ENCODE measurements at places on chromosomes 11 and 22. TPM values are rescaled to one million over a fixed set of nuclear protein-coding genes. Genes with fewer than 3 reads are reported as not detected.

DNA sequence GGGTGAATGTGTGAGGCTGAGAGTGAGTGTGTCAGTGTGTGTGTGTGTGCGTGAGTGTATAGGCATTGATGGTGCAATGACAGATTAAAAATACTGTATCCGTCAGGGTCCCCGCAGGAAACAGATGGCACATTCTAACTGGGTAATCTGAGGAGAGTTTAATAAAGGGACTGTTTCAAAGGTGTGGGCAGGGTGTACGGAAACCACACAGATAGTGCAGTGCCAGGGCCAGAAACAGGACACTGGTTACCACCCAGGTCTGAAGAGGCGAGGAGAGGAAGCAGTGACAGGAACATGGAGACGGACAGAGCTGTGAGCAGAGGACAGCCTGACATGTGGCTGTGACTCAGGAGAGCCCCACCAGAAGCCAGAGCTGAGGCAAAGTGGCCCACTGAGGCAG, 16.5 kb downstream of the P2RX3 start:
- DNase-seq: no peak

DNA sequence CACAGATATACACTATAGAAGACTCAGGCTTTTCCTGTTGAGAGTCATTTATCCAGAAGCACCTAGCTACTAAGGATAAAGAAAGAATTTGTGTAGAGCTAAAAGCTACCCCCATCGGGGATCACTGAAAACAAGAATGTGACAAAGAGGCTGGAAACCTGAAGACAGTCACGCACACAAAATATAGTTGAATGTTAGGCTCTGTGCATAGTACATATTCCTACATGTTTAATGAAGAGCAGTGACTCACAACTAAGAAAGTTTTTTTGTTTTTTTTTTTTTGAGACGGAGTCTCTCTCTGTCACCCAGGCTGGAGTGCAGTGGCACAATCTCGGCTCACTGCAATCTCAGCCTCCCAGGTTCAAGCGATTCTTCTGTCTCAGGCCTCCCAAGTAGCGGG, 8.4 kb downstream of the OR10V1 start:
- DNase-seq: no peak

GRCh38 chr11:32088117-32088941, 2.5 kb upstream of the RCN1 start:
- DNase-seq: peak; percentile 64

OR56A1 gene
- not detected for total RNA-seq

CSRP3 gene
- total RNA-seq: not detected

FOLR3 gene
- total RNA-seq: not detected

EXPH5 gene
- 9.7 TPM for total RNA-seq

Measured in right lobe of liver (tissue), 6 donors.